ENCODE measurements at places on chromosomes 7 and 10.

DNA sequence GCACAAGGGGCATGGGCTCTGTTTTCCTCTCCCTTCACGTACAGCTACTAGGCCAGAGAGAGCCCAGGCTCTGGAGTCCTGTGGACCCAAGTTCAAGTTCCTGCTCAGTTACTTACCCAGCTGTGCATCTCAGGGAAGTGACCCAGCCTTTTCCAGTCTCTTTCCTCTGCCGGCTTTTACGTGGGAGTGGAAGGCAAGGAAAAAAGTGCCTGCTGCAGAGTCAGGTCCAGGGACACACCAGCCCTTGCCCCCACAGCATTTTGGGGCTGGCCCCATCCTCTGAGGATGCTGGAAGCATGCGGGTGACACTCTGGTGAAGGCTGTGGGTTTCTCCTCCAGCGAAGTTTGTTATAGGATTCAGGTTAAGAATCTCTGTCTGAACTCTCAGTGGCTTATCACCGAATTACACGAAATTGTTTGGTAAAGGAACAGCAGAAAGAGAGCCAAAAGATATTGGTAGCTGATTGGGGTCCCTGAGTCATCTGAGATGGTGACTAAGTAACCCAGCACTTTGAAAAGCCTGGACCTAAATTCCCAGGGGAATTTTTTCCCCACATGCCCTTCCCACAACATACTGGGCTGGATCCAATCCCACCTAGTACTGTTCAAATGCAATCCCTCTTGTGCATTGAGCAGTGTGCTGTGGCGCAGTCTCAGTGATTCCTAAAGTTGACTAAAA, 424.3 kb downstream of the RPS24 start:
- DNase-seq: no peak

DNA sequence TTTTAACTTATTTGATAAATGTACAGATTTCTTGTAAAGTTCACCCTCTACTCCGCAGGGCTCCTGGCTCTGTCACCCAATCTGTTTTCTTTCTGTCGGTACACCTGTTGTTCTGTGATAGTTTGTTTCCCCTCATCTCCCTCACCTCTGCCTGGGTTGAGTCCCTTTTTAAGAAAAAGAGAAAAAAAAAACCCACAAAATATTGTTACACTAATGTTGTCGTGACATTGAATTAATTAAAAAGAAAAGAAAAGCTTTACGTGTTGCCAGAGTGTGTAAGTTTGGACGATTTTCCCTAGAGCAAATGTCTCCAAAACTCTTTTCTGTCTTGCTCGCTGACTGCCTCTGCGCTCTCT, 3.4 kb downstream of the HMX3 start:
- DNase-seq: no peak

DNA sequence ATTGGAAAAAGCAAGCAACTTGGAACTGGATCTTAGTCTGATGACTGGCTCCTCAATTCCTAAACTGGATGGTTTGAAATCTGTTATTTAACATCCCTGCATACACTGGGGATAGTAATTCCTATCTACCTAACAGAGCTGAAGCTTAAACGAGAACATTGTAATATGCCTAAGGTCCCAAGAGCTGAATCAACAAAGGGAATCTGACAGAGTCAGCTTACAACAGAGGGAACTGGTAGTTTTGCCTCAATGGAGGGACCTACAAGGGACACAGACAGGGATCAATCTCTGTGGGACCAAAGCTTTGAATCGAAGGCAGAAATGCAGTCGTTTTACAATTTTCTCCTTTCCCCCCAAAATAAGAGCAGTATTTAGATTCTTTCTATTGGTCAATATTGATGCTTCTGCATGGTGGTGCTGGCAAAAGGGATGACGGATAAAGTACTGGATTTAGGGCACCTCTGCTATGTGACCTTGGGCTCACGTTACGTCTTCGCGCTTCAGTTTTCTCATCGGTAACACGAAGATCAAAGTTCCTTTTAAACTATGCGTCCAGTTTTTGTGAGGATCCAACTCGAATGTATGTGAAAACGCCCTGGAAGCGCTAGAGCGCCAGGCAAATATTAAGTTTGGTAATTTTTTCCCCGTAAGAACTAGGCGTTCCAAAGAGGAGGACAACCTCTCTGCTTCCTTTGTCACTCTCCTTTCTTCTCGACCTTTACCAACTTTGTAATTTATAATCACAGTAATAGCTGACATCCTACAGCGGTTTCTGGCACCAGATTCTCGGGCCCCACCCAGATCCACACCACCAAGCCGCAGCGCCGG, 1.1 kb downstream of the ACTR1A start:
- DNase-seq: no peak

- peak; percentile 81 for DNase-seq
Observed at GRCh38 chr10:110872145-110872983, 636 bp downstream of the PDCD4 start.
